T follicular helper cell (primary cell): ENCODE measurements at places on chromosomes 16 and 17.

DNA sequence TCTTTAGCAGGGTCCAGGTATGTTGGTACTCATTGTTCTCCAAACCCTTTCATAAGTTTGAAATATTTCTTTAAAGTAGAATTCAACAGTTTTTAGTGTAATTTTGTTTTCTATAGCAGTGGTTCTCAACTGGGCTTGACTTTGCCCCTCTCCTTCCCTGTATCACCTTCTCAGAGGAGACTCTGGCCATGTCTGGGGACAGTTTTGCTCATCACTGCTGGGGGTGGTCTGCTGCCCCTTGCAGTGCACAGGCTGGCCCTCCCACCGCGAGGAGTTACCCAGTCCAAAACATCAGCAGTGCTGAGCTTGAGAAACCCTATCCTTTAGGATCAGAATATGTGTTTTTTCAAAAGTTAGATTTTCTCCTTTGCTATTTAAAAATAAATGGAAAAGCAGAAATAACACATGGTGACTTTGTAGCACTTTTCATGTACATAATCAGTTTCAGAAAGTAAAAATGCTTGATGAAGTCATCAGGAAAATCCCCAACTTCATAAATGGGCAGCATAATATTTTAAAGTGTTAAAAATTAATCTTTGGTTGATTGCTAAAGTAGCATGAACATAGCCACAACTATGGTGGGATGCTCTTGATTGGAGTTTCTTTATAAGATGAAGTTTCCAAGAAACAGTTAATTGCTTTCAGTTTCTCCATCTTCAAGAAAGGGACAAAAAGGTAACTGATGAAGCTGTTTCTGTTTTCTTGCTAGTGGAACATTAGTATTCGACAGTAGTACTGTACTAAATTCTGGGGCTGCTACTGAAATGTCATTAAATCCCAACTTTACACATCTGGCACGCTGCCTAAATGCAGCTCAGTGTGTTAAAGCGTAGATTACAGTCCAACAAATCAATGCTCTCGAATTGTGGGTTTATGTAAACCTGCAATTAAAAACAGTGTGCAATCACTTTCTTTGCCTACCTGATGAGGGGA lies 70.3 kb downstream of the NETO2 start:
- DNase-seq: no peak

DNA sequence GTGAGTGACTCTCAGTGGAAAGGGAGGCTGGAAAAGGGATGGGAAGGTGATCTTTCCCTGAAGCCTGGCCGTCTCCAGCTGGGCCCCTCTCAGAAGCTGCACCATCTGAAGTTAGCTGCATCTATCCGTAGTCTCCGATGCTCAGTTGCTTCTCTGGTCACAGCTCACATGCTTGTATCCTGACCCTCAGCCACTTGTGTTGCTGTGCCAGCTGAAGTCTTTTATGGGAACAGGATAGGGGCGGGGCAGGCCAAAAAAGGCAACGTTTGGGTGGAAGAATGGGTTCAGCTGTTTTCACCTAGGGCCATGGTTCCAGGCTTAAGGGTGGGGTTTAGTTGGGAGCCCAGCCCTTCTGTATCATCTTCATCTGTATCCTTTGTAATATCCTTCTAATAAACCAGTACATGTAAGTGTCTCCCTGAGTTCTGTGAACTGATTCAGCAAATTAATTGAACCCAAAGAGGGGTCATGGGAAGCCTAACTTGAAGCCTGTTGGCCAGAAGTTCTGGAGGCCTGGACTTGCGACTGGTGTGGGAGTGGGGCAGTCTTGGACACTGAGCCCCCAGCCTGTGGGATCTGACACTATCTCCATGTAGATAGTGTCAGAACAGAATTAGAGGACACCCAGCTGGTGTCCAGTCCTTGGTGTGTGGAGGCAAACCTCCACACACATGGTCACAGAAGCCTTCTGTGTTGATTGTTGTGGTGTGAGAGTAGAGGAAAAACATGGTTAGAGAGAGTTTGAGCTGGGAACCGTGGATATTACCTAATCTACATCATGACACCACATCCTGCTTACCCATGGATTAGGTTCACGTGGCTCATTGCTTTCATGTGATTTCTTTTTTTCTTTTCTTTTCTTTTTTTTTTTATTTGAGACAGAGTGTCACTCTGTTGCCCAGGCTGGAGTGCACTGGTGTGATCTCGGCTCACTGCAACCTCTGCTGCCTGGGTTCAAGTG lies 49.3 kb upstream of the FBXO47 start:
- no peak for DNase-seq

DNA sequence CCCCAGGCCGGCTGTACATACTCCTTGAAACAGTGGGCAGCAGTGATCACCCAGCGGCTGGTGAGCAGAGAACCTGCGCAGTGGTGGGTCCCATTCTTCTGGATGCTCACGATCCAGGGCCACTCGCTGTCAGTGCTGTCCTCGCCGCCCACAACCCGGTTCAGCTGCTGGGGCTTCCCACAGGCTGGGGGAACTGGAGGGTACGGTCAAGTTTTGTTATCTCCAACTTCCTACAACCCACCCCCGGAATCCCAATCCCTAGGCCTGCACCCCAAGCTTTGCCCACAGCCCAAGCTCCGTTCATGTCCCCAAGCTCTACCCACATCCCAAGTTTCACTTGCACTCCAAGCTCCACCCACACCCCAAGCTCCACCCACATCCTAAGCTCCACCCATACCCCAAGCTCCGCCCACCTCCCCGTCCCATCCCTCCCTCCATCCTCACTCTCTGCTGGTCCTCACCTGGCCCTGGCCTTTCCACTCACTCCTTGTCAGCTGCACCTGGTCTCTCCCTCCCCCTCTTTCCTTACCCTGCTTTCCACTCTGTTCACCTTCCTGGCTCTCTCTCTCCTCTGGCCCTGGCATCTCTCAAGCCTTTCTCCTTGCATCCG lies 1.8 kb downstream of the PRSS22 start:
- no peak for DNase-seq

GRCh38 chr17:30576326-30576861 lies 99.2 kb downstream of the GOSR1 start:
- DNase-seq: no peak

- no peak for DNase-seq
Observed at GRCh38 chr17:4003131-4003500, 38.9 kb upstream of the ATP2A3 start.

GRCh38 chr16:54177052-54177861 lies 109.3 kb downstream of the IRX3 start:
- DNase-seq: no peak

DNA sequence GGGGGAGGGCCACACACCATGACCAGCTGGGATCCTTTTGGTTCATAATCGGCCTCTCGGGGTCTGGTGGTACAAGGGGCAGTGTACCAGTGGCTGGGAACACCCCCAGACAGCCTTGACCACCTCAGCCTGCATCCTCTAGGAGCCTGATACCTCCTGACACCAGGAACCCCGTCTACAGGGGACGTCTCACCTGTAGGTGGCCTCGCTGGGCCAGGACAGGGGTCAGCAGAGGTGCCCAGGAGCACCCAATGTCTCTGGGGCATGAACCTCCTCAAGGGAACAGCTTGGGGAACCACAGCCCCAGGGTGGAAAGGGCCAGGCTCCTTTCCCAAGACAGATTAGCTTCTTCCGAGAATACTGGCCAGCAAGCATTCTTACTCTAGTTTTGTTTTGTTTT lies 2.5 kb upstream of the METRNL start:
- DNase-seq: no peak

GRCh38 chr17:27552276-27552732 lies 78.7 kb upstream of the LGALS9 start:
- DNase-seq: no peak

DNA sequence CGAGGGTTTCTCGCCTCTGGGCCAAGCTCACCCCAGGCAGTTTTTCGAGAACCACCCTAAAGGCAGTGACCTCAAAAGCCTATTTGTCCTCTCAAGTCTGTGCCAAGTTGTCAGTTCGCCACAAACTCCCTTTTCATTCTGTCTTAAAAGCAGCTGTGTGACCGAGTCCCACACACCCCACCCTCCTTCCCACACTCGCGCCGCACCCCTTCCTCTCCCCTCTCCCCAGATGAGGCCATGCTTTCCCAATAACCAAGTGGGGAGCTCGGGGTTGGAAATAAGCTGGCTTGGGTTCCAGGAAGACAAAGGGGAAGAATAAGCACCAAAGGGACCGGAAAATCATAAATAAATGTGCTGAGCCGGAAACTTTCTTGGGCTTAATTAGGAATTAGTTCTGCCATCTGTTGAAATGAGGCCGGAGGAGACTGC lies 36.7 kb downstream of the GRIN2C start:
- DNase-seq: no peak

DNA sequence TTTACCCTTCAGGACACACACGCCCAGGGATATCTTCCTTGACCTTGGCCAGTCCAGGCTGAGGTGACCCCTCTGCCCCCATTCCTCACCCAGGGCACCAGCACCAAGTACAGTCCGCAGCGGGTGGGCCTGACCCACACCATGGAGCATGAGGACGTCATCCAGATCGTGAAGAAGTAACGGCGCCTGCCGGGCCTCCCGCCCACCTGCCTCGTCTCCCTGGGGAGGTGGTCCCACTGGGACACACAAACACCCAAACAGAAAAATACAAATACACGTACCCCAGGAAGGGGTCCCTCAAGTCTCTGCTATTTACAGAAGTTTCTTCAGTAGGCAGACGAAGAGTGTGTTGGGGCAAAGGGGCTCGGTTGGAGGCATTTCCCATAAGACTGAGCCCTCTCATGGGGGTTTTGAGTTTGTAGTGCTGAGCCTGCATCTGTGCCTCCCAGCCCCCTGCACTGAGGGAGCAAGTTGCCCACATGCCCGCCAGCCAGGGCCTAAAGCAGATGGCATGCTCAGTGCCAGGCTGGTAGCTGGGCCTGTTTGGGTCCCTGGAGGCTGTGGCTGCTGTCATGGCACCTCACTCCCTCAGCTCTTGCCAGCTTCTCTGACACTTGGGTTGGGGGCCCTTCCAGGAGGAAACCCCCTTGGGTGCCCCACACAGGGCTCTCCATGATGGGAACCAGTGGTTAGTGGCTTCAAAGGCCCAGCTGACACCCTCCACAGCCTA lies 1.3 kb upstream of the MYO15A start:
- DNase-seq: no peak

DNA sequence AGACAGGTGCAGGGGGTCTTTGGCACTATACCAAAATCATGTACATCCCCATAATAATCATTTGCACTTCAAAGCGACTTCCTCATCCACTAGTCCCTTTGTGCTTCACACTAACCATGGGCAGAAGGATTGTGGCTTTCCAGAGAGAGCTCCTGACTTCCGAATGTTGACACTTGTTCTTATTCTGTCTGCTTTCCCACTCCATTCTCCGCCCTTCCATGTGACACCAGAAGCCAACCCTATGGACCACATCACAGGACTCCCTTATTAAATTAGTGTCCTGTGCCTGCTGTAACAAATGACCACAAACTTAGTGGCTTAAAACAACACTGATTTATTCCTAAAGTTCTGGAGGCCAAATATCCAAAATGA lies 91.6 kb downstream of the CMC2 start:
- DNase-seq: no peak

- no peak for DNase-seq
Observed at GRCh38 chr16:50093607-50094539, 28.1 kb downstream of the HEATR3 start.

DNA sequence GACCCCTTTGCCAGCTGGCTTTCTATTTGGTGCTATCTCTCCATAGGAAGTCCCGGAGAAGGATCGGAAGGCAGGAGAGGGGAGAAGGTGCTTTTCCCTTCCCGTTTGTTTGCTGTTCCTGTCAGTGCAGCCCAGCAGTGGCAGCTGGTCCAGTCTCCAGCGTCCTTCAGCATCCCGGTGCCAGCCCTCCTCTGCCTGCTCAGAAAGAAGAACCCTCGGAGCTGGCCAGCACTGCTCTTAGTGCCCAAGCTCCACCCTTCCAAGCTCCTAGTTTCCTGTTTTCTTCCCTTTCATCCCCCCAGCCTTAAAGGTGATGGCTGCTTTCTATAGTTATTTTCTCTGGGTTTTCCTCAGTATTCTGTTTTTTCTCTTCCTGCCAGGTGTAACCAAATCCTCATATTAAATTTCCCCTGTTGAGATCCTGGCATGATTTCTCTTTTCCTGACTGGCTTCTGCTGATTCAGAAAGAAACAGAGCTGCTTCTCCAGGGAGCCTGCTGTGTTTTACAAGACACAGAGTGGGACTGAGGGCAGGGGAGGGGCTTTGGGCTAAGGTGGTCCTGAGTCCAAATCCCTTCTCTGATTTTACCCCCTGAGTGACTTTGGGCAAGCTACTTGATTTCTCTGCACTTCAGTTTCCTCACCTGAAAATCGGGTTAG lies 186.8 kb downstream of the COPRS start:
- no peak for DNase-seq

- DNase-seq: no peak
Observed at GRCh38 chr16:29994600-29995323, 655 bp downstream of the HIRIP3 start.

- DNase-seq: no peak
Observed at GRCh38 chr16:15677447-15677846, 27.4 kb downstream of the NDE1 start.

DNA sequence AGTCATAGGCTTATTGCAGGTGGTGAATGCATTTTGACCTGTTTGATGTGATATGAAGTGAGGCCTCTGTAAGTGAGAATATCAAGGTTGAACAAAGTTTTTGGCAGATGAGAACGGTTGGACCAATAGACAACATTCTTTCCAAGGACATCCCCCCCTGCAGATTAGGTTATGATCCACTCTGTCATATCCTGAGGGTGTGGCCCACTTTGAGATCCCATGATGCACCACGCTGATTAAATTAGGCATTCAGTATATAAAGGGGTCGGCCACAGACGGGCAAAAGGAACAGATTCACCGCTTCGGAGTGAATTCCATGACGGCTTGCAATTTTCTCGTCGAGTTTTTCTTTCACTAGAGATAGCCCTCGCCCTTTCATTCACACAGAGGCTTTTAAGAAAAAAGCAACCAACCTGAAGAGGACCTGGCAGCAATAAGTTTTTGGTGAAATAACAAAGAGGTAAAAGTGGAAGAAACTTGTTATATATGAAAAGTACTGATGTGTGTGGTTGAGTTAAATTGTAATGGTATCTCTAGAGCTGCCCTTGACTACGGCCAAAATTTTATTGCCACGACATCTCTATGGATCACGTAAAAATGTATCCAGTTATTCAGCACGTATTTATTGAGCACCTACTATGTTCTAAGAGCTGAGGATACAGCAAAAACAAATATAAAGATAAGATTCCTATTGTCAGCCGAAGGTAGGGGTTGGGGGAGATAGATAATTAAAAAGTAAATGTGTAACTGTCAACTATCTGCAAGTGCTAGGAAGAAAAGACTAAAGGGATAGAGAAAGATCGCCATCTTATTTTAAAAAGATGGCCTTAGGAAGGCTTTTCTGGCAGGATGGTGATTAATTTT lies 1.7 kb upstream of the RBBP6 start:
- DNase-seq: no peak

DNA sequence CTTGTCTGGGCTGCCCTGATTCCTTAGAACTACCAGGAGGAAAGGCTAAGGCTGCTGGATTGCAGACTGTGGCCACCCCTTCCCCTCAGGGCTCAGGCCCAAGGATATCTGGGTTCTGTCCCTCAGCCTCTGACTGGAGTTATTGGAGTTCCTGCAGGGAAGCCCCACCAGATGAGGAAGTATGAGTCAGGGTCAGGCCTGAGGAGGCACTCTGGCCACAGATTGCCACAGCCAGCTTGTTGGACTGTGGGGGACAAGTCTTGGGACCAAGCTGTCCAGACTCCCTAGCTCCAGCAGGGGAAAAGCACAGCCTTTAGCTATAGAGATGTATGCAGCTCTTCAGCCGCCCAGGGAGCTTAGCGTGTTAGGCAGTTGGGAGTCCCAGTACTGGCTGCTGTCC lies 381.9 kb upstream of the TOM1L1 start:
- DNase-seq: no peak

- no peak for DNase-seq
Observed at GRCh38 chr16:24975428-24975889, 39.7 kb downstream of the ARHGAP17 start.
